Breast epithelium (tissue), 4 donors: ENCODE measurements at places on chromosomes 4 and X.

DNA sequence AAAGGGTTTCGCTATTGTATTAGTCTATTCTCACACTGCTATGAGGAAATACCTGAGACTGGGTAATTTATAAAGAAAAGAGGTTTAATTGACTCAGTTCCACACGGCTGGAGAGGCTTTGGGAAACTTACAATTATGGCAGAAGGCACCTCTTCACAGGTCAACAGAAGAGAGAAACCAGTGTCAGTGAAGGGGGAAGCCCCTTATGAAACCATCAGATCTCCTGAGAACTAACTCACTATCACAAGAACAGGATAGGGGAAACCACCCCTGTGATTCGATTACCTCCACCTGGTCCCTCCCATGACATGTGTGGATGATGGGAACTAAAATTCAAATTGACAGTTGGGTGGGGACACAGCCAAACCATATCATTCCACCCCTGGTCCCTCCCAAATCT lies 589.5 kb downstream of the CENPC start:
- no peak for DNase-seq

DNA sequence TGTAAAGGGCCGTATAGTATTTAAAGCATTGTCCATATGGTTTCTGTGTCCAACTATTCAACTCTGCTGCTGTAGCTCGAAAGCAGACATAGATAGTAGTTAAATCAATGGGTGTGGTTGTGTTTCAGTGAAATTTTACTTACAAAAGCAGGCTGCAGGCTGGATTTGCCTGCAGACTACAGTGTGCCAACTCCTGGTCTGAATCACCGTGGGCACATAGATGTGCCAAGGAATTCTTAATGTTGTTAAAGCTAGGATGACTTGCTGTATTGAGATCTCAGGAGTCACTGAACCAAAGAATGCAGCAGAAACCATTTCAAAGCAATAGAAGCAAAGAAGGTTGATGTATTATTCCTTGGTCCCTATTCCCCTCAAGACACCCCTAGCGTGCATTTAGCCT lies 379.0 kb downstream of the STIM2 start:
- DNase-seq: no peak

DNA sequence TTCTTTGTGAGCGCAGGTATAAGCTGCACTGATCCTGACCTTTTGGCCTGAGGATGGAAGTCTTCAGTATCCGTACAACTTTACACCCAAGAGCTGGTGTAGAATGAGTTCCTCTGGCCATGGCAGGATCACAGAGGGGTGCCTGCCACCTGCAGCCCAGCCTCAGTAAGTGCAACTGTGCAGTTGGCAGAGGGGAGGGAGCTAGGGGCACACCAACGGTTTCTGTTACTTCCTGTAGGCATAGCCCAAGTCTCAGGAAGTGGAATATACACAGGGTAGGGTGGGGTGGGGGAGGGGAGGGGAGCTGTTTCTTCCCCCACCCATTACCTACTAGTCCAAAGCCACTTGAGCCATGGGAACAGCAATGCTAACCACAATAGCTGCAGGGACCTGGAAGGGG lies 85.4 kb upstream of the GBA3 start:
- no peak for DNase-seq

GRCh38 chrX:44032479-44032878 lies 59.3 kb upstream of the NDP start:
- DNase-seq: no peak

DNA sequence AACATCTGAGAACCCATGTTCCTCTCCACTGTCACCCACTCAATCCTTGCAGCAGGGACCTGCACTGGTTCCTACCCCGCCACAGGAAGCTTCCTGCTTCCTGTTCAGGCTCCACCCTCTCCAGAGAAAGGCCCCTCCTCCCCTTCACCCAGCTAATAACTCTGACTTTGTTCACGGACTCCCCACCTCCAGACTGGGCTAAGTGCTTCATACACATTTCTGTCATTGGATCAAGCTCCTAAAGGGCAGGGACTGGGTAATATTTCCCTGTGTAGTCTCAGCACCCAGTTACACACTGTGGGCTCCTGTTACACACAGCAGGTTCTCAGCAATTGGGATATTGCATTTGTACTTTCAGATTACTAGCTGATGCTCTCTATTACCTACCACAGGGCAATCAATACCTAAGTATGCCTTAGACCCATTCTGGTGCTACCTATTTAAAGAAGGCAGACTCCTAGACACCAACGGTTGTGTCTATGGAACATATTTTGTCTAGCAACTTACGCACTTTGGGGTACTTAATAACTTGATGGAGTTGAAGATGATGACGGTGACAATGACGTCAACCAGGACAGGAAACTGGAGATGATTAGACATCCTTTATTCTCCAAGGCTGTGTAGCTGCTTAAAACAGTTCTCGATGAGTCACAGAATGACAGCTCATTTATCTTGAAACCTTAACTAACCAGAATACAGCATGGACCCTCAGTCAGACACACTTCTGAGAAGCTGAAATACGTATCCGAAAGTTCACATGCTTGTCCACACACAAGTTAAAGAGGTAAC lies 58.1 kb downstream of the MAML3 start:
- DNase-seq: no peak

- DNase-seq: no peak
Measured at GRCh38 chrX:57929373-57929772, 19.1 kb upstream of the ZXDA start.

- DNase-seq: no peak
Measured at GRCh38 chr4:113623274-113623894, 138.2 kb downstream of the CAMK2D start.

DNA sequence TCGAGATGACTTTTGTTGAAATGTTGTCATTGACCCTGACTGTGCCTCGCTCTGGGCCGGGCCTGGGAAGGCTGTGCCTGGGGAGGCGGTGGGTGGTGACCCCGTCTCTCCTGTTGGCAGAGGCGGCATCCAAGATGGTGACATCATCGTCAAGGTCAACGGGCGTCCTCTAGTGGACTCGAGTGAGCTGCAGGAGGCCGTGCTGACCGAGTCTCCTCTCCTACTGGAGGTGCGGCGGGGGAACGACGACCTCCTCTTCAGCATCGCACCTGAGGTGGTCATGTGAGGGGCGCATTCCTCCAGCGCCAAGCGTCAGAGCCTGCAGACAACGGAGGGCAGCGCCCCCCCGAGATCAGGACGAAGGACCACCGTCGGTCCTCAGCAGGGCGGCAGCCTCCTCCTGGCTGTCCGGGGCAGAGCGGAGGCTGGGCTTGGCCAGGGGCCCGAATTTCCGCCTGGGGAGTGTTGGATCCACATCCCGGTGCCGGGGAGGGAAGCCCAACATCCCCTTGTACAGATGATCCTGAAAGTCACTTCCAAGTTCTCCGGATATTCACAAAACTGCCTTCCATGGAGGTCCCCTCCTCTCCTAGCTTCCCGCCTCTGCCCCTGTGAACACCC lies 36.4 kb downstream of the HTRA3 start:
- DNase-seq: peak; percentile 51

DNA sequence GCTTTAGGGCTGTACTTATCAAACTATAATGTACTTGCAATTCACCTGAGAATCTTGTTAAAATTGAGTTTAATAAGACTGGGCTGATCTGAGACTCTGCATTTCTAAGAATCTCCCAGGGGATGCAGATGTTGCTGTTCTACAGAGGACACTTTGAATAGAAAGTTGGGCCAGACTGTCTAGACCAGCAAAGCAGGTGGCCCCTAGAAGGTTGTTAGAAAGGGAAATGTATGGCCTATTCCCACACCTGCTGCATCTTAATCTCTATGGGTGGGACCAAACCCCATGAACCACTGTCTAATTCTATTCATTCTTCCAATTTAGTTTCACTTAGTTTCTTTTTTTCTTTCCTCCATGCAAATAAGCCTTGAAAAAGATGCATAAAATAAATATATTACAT lies 413.2 kb upstream of the TECRL start:
- DNase-seq: no peak

DNA sequence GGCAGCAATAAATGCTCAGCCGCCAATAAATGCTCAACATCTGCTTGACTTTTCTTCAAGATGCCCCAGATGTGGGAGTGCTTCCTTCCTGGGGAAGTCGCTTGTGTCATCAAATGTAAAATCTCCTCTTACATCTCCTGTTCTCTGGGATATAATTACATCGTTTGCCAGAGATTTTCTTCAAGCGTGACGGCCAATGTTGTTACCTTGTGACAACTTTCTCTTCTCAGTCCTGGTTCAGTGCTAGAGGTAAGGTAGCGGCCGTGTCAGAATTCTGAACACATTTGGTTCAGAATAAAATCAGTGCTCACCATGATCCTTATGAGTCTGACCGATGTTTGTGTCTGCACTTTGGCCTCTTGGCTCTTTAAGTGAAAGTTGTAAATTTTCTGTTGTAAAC lies 102.5 kb downstream of the ASMT start:
- DNase-seq: no peak

DNA sequence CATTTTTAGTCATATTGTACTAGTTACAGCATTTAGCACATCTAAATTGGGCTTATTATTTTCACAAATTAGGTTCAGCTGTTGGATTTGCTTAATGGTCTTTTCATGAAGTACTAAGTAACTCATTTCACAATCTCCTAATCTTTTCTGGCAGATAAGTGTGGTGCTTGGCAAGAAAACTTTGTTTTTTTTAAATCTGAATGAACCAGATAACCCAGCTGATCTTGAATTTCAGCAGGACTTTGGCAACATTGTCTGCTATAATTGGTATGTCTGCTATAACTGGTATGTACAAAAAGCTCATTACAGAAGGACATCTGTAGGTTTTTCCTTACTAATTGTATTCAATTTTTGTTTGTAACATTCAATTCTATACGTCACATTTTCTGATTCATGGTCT lies 22.7 kb downstream of the WDR19 start:
- no peak for DNase-seq

- no peak for DNase-seq
Measured at GRCh38 chrX:118901991-118902390, 72.4 kb upstream of the LONRF3 start.

- no peak for DNase-seq
Measured at GRCh38 chr4:21806991-21807390, 141.6 kb downstream of the KCNIP4 start.

DNA sequence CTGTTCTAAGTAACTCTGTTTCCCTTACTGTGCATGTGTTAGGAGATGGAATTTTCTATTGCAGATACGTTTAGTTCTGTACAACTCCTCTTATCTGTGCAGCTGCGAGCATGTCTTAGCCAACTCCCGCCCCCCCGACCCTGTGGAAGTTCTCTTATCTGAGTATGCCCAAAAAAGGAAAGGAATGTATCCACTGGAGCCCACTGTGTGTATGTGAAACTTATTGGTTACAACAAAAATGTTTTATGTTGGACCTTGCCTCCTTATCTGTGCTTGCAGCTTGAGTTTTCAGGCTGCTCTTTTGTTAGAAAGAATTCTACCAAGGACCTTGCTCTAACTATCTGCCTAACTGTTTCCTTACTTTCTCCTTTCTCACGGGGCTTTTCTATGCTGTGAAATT lies 24.2 kb upstream of the DCAF8L2 start:
- no peak for DNase-seq

DNA sequence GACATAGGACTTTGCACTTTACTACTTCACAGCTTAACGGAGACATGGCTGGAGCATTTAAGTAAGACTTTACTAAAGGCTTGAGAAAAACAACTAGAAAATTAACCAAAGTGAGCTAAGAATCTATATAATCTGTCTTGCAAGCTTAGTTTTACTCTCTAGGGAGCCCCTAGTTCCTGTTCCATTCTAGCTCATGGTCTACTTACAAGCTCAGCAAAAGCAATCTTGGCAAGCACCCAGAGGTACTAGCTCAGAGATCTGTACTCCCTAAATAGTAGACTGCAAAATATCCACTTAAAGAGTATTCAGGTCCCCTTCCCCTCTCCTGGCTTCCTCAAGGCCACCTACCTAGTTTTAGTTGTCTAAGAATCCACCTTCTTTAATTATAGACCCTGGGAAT lies 469.0 kb downstream of the IDS start:
- no peak for DNase-seq

DNA sequence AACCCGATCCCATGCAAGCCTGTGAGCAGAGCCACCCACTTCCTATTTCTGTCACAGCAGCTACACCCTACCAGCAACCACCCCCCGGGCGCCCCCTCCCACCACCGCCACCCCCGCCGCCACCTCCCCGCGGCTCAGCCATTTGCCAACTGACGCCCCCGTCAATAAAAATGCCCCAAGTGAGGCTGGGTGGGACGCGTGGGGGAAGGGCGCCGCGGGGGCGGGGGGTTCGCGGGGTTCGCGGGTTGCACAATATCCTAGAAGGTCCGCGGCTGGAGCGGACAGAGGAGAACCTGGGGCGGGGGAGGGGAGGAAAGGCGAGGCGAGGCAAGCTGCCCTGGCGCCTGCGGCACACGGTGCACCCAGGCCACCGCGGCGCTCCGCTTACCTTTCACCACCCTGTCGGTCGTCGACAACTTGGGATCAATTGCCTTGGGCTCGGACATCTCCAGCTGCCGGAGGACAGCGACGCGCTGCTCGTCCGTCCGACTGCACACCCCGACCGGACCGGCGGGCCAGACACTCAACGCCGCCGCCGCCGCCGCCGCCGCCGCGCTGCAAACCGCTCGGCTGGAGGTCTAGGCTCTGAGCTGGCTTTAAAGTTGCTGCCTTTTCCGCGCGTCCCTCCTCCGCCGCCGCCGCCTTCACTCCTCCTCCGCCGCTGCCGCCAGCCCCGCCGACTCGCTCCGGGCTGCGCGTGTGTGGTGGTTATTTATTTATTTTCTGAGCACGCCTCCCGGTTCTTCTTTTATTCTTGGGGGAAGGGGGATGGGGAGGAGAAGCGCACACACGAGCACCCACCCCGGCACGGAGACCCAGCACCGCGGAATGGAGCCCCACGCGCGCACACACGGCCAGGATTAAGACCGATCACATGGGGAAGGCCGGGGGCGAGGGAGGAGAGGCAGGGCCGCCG lies 717 bp downstream of the PPP3CA start:
- peak; percentile 35 for DNase-seq

DNA sequence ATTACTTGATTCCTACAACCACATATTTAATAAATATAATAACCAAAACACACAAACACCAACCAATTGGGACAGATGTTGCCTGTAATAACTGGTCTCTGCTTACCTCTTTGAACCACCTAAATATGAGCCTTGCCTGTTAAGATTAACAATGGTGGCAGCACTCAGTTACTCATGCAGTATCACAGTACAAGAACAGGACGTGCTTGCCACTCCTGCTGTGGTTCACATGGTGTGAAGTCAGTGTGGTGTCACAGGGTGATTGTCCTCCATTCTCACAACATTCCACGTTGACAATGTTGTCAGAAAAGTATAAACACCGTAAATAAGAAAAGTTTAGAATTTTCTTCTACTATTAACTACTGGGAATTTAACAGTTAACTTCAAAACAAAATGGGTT lies 365.0 kb downstream of the PPP3CA start:
- no peak for DNase-seq

GRCh38 chrX:46796574-46797191 lies 37.8 kb upstream of the SLC9A7 start:
- DNase-seq: peak; percentile 72

GRCh38 chr4:20839957-20840356 lies 139.7 kb downstream of the PACRGL start:
- DNase-seq: no peak

- DNase-seq: no peak
Measured at GRCh38 chrX:31376408-31377022, 304.7 kb upstream of the FTHL17 start.
